ENCODE measurements at places on chromosomes 6 and 20.

GRCh38 chr6:37514837-37515236, 15.1 kb upstream of the CCDC167 start:
- no peak for DNase-seq

GRCh38 chr20:44223721-44224120, 13.2 kb upstream of the OSER1 start:
- DNase-seq: no peak

DNA sequence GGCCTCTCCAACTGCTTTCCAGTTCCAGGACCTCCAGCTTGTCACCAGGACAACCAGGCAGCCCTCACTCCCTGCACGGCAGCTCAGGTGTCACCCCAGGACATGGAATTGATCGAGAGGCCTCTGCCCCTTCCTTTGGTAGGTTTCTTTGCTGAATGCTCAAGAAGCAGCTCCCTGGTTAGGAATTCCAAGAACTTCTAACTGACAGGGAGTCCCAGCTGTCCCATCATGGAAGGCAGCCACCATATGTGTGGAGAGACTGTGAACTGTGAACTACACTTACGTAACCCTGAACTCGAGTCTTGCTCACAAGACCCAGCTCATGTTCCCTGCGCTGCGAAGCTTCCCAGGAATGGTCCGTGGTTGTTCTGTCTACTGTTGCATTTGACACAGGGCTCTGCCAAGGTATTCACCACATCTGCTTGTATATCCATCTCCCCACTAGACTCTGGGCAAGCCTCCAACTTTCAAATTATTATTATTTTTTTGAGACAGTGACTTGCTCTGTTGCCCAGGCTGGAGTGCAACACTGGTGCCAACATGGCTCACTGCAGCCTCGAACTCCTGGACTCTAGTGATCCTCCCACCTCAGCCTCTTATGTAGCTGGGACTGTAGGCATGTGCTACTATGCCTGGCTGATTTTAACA, 35.7 kb downstream of the MGME1 start:
- no peak for DNase-seq

- DNase-seq: no peak
These were observed 108.4 kb downstream of the KLHL32 start for GRCh38 chr6:97032955-97033354.

DNA sequence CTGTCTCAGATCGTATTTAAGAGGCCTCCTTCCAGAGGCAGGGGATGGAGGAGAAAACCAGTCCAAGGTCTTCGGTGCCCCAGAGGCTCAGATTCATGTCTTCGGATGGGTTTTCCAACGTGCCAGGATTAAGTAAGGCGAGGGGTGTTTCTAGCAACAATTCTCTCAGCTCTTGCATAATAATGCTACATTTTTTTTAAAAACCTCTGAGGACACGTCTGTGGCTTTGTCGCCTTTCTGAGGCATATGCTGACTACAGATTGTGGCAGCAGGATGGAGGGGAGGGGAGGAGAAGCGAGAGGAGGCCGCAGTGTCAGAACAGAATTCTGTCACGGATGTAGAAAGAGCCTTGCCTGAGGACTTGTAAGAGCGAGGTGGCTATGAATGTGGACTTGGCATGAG, 17.7 kb upstream of the CCDC167 start:
- DNase-seq: no peak

GRCh38 chr20:53296025-53296424, 297.6 kb downstream of the ZNF217 start:
- DNase-seq: no peak

DNA sequence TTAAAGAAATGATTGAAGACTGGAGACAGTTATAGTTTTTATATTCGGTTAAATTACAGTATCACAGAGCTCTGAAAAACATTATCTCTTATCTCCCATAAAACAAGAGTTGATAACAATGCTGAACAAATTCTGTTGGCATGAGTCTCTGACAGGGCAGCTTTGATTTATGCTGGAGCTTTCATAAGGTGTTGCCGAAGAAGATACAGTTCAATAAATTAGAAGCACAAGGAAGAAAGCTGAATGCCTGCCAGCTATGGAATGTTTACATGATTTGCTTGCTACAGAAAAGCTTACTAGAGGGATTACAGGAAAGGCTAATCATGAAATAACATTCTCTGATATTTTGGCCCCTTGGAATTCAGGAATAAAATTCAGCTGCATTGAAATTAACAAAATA, 431.9 kb upstream of the GJE1 start:
- no peak for DNase-seq

DNA sequence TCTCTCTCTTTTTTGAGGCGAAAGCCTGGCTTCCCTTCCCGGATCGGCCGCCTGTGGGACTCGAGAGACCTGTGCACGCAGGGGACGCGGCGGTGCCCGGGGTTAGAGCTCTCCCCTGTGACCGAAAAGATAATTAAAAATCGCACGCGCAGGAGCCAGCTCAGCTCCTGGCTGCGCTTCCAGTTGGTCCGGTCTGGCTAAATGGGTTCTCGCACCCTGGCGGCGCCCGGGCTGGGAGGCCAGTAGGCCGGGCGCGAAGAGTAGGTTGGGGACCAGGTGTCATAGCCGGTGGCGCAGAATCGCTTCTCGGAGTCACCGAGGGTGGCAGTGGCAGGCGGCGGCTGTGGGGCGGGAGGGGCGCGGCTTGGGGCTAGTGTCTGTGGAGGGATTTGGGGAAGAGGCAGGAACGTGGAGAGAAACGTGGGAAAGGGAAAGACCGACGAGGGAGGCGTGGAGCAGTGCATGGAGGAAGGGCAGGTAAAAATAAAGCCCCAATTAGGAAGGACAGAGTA, 41.9 kb upstream of the SUPT3H start:
- DNase-seq: peak; percentile 56

GRCh38 chr20:37262505-37262904, 891 bp upstream of the GHRH start:
- DNase-seq: no peak

GRCh38 chr20:51423810-51424209, 118.7 kb downstream of the NFATC2 start:
- no peak for DNase-seq

- peak; percentile 69 for DNase-seq
These were observed 55.7 kb upstream of the SLC23A2 start for GRCh38 chr20:5056801-5057599.

GRCh38 chr6:108721286-108721685, 126.9 kb upstream of the ARMC2 start:
- no peak for DNase-seq

- DNase-seq: peak; percentile 63
These were observed 1.5 kb upstream of the TENT5A start for GRCh38 chr6:81753711-81754577.

- DNase-seq: no peak
These were observed 24.1 kb downstream of the IL17A start for GRCh38 chr6:52210227-52210626.

DNA sequence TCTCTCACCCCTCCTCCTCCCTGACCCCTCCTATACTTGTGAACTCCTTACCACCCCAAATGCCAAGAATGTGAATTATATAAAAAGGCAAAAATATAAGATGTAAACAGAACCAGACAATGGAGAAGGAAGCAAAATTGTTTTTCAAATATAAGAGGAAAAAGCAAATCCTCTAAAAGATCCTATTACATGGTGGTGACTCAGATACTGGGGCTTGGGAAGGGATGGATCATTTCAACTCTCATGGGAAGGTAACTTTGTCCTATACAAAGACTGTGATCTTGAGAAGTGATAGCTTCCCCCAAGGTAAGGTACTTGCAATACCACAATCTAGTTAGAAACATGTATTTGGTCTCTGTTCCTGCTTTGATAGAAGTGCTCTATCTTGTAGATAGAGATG, 24.6 kb upstream of the TNFRSF21 start:
- no peak for DNase-seq

DNA sequence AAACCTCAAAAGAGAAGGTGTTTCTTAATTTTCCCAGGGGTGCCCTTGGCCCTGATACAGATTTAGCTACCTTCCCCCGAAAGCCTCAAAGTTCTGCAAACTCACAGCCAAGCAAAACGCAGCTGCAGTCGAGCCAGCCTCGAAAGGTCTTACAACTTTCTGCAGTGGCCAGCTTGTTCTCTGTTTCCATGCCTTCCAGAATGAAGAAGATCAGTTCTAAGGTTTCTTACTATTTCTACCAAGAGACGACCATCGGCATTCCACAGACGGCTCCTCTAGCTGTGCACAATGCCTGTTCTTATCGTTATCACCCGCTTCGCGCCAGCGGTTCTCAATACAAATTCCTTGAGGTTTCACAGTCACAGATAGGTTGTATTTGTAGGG, 28.5 kb upstream of the CCR6 start:
- no peak for DNase-seq

GRCh38 chr6:3876101-3876500, 26.9 kb downstream of the FAM50B start:
- no peak for DNase-seq

GRCh38 chr6:125794342-125795137, 3.8 kb downstream of the NCOA7 start:
- no peak for DNase-seq

GRCh38 chr6:71420095-71420692, 131.6 kb downstream of the OGFRL1 start:
- DNase-seq: no peak

- no peak for DNase-seq
These were observed 40.8 kb upstream of the FOXP4 start for GRCh38 chr6:41505122-41506049.

DNA sequence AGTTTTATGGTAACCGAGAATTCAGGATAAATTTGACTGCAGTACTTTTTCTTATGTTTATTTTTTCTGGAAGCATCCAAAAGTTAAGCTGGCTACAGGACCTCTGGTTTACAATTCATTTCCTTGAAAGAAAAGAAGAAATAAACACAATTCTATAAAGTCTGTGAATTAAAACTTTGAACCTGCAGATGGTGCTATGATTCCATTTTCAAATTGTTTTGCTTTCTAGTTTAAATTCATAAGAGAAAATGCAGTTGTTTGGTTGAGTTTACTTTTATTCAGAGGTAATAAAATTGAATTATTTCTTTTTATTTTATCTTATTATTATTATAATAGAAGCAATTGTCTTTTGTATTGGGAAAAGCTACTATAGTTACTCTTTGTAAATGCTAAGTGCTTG, 1.8 kb upstream of the VIP start:
- DNase-seq: peak; percentile 43

Measured in RKO (cell line).